H4 (cell line): ENCODE measurements at places on chromosomes 5 and 9. TPM values are rescaled to one million over a fixed set of nuclear protein-coding genes. Genes with fewer than 3 reads are reported as not detected.

GRCh38 chr5:204966-205670 is 12.8 kb downstream of the CCDC127 start:
- no peak for DNase-seq

- DNase-seq, result no peak
Observed at GRCh38 chr9:18215626-18216025, 258.3 kb upstream of the ADAMTSL1 start.

- DNase-seq, result no peak
Observed at GRCh38 chr5:51404255-51404654, 21.0 kb downstream of the ISL1 start.

LRRC26 gene
- total RNA-seq, result 0.10 and 0.12 TPM in 2 replicates

DNA sequence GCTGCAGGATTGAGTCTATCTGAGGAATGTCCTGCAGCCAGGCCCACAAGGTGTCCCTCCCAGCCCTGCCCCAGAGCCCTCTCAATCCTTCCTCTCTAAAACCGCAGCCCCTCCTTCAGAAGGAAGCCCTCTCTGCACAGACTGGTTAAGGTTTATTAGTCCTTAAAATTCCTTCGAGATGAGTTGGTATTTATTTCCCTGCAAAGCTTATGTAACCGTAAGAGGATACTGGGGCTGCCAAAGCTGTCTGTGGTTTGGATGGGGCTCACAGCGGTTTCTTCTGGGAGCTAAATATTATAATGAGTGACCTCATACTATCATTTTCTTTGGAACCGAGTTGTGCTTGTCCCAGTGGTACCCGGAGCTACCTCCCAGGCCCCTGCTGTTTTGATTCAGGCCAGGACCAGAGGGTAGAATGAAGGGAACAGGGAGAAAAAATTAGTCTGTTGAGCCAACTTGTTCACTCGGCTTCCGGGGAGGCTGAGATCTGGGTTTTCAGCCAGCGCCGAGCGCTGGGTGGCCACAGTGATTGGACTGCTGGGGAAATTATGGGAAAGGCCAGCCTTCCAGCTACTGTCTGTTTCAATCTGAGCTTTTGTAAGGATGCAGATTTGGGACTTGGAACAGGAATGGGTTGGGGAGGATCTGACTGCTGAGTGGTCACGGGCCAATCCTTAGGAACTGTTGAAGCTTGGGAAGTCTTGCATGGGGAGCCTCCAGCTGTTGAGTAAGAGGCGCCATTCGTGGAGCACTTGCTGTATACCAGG is 107.5 kb downstream of the NDFIP1 start:
- DNase-seq, result peak; percentile 98

GRCh38 chr5:115963566-115963965 is 1.3 kb downstream of the LVRN start:
- no peak for DNase-seq

DNA sequence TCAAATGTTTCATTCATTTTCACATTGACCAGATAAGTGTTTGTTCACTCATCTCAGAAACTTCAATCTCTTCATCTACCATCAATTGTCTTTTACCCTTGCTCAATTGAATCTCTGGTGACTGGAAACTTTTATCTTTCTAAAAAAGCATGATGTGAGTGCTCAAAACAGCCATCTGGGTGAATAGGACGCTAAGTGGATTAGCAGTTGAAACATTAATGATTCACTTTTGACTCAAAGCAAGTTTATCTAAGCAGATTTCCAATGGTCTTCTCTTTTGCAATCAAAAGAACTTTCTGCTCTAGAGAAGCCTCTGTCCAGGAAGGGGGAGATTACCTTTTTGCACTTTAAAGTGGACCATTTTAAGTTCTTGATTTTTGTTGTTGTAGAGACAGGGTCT is 22.2 kb downstream of the KLF4 start:
- DNase-seq, result no peak

PCDHGA1 gene
- total RNA-seq, result 0.51 and 1.6 TPM in 2 replicates

TSSK1B gene
- not detected in 2 replicates for total RNA-seq

ROPN1L gene
- 1.3 and 2.5 TPM in 2 replicates for total RNA-seq

GRCh38 chr9:95887926-95888497 is 12.5 kb downstream of the ERCC6L2 start:
- no peak for DNase-seq

GRCh38 chr5:145553177-145553576 is 282.0 kb downstream of the PRELID2 start:
- DNase-seq, result no peak

DNA sequence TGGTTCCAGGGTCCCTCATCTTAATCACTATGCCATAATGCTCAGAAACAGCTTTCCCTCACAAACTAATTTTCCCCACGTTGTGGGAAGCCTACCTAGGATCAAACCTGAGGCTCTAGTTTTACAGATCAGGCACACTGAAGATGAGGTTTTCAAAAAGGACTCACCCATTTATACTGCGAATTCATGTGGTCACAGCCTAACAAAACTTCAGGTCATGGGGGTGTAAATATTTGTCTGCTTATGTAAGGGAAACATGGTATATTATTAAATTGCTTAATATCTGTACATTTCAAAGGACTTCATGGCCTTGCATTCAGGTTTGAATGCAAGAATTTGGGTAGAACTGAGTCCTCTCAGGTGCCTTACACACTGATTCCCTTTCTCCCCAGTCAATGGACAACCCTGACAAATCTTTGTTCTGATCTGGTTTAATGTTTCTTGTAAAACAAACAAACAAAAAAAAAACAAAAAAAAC is 12.1 kb downstream of the ZFAND5 start:
- no peak for DNase-seq

DNA sequence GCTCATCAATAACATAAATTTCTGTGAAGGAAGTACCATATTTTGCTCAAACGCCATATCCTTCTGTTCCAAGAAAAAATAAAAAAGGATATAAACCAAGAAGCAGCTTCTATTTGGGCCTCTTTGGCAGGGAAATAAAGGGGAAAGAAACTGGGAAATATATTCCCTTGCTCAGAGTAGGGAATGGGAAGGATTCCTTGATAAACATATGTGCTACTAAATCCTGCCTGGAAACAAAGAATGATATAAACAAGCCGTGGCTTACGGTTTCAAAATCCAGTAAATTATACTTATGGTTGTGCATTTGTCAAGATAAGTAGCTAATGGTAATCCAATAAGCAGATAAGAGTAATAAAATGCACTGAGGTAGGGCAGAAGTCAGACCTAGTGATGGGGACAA is 481.6 kb downstream of the NTRK2 start:
- DNase-seq, result no peak

DNA sequence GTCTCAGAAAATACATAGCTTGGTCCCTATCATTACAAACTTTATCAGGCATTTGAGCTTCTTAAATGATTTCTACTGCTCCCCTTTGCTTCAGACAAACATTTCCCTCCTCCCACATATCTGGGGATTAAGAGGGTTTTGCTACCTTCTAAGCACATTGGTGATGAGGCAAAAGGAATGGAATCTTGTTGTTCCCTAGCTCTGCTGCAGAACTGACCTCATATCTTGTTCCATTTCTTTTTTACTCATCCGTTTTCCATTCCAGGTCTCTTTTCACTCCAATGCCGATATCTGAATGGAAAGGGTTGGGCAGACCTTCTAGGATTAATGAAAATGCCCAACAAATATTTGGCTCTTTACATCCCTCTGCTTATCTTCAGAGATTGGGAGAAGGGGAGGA is 444.6 kb downstream of the ZNF608 start:
- peak; percentile 42 for DNase-seq

- DNase-seq, result no peak
Observed at GRCh38 chr9:93061791-93062763, 3.6 kb downstream of the SUSD3 start.

PRDM9 gene
- 0.02 TPM in 1 of 2 replicates, not detected in the other for total RNA-seq

DMGDH gene
- total RNA-seq, result 0.37 TPM in 1 of 2 replicates, not detected in the other

DNA sequence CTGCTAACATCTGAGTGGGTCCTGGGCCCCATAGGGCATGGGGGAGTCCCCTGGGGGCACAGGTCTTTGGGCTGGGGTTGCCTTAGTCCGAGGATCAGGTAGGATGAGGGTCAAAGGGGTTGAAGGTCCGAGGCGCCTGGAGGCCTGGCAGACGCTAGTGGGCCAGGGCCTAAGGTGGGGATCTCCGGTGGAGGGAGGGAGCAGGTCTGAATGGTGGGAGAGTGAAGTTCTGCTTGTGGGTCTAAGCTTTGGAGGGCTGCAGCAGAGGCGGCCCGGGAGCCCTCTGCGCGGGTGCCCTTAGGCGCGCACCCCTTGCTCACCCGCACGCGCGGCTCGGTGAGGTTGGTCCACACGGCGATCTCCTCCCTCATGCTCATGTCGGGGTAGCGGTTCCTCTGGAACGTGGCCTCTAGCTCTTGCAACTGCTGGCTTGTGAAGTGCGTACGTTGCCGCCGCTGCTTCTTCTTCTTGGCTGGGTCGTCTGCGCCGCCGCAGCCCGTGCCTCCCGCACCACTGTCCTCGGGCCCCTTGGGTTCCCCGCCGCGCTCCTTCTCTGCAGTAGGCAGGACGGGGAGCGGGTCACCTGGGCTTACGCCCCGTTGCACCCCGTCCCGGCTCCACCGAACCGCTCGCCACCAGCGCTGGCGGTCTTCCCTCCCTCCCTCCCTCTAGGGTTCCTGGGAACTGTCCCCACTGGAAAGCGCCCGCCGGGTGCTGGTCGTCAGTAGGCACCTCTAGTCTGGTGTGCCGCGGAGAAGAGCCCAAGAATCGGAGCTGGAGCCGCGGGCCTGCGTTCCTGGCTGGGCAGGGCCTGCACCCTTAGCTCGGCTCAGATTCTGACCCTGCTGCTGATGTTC is 2.8 kb downstream of the PITX1 start:
- DNase-seq, result no peak

- DNase-seq, result no peak
Observed at GRCh38 chr5:174560861-174561260, 163.5 kb upstream of the MSX2 start.

- DNase-seq, result no peak
Observed at GRCh38 chr9:15352306-15352705, 45.3 kb upstream of the TTC39B start.

- no peak for DNase-seq
Observed at GRCh38 chr5:79872291-79872690, 118.8 kb downstream of the MTX3 start.

- no peak for DNase-seq
Observed at GRCh38 chr5:121867403-121867802, 15.7 kb downstream of the FTMT start.
